ENCODE measurements at places on chromosomes 12 and 14.

GRCh38 chr14:99321236-99321925 lies 49.4 kb upstream of the BCL11B start:
- DNase-seq: no peak

GRCh38 chr14:54567639-54568561 lies 972 bp downstream of the SAMD4A start:
- peak; percentile 42 for DNase-seq

GRCh38 chr12:115337693-115338543 lies 653.9 kb upstream of the TBX3 start:
- peak; percentile 14 for DNase-seq

GRCh38 chr12:123041811-123042655 lies 61.6 kb downstream of the ARL6IP4 start:
- DNase-seq: no peak

GRCh38 chr14:43795600-43796228 lies 711.4 kb downstream of the FSCB start:
- DNase-seq: peak; percentile 16

DNA sequence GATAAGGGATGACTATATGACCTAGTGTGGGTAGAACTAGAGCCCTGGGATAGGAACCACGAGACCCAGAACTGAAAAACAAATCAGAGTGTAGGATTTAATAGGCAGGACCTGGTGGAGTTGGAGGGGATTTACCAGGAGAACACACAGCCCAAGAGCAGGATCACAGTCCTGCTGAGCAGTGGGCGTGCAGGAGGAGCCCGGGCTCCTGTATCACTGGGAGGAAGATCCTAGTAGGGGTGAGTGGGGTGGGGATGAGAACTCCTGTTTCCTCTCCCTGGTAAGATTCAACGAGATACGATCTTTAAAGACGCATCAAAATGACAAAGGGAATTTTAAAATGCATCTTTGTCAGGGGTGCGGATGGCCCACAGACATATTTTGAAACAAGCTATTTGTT lies 220.1 kb downstream of the GALC start:
- no peak for DNase-seq

- no peak for DNase-seq
Measured at GRCh38 chr12:125954362-125954761, 889.1 kb downstream of the AACS start.

GRCh38 chr12:20434996-20435395 lies 66.7 kb downstream of the PDE3A start:
- no peak for DNase-seq

DNA sequence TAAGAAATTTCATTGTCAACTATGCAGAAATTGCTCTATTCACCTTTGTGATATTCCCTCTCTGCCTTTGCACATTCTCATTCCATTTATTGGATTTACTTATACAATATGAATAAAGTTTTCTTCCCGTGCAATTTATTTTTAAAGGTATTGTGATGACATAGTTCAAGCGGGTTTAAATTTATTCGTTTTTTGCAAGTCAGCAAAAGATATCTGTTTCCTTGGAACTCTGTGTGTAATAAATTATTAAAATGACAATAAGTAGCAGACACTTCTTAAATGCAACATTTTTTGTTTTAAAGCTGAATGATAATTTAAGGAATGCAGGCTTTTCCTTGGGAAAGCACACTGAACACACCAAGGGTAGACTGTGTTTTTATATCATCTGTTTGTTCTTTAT lies 143.1 kb downstream of the SLC41A2 start:
- DNase-seq: no peak

GRCh38 chr12:51373187-51373586 lies 18.0 kb downstream of the GALNT6 start:
- no peak for DNase-seq

GRCh38 chr14:83825843-83826242 lies 1704.1 kb upstream of the FLRT2 start:
- no peak for DNase-seq

DNA sequence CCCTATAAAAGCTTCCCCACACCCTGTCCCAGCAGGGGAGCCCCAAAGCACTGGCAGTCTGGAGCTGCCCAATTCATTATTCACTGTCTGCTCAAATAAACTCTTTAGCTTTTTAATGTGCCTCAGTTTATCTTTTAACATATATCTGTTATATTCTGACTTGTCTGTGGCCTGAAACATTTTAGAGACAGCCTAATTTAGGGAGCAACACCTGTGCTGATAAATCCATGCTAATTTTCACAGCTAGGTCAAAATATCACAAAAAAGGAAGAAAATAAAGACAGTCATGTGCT lies 32.9 kb downstream of the TMTC1 start:
- DNase-seq: no peak

DNA sequence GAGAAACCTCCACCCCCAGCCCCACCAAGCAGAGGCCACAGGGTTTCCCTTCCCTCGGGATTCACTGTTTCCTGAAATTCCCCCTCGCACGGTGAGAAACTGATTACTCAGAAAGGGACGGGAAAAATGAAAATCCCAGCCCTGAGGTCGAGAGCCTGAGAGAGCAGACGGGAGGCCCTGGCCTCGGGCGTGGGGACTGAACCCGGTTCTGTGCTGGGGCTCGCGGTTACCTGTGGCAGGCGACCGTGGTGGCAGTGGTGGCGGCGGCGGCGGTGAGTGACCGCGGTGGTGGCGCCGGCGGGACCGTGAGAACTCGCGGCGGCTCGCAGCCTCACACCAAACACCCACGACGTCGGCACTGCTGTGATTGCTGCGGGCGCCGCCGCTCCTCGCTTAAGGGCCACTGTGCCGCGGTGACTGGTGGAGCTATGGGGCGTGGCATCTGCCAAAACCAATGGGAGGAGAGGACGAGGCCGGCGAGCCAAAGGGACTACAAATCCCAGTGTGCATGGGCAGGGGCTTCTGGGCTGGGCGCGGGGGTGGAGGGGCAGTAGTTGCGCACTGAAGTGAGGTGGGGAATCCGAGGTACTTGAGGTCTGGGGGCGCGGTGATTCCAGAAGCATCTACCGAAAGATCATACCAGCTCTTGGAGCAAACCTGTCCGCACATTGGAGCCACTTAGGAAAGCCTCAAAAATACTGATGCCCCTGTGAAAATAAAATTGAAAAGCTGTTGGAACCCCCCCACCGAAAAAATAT lies at the start of gene LGMN:
LGMN (minus strand) TSS at position 369 of the 758 bp plus-strand sequence. CDS start 15,841 bp downstream, outside the sequence.
- DNase-seq: peak; percentile 97

DNA sequence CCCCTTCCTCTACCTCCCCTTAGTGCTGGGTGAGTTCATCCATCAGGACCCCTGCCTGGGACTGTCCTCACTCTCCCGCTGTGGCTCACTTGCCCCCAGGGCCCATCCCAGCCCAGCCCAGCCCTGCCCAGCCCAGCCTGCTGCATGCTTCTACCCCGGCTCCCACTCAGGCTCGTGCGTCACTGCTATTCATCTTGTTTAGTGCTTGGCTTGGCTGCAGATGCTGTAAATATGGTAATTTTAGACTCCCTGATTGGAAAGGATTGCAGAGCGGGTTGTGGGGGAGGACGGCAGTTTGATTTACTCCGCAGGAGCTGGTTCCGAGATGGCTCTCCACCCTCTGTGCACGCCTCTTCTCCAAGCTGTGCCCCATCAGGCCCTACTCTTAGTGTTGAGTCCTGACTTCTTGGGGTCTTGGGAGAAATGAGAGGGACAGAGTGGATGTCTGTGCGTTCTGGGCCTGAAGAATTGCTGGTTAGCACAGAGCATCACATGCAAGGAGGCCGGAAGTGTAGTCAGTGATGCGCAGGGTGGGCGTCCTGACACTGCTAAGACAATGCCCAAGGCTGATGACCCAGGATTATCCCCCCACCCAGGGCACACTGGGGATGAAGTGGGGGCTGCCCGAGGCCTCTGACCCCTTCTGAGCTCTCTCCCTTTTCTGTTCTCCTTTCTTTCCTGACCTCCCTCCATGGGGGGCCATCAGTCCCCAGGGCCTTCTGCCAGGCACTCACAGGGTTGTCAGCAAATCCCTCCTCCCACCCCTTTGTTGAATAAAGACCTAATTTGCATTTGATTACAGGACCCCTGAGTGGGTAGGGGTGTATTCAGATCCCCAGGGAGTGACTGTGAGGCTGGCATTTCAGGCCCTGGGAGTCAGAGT lies 244.4 kb downstream of the ZFP36L1 start:
- DNase-seq: peak; percentile 87

GRCh38 chr14:75970989-75971388 lies 10.8 kb downstream of the TGFB3 start:
- no peak for DNase-seq

GRCh38 chr14:78631551-78631950 lies 461.4 kb downstream of the NRXN3 start:
- DNase-seq: no peak

GRCh38 chr14:37673439-37673838 lies 78.0 kb downstream of the TTC6 start:
- DNase-seq: no peak

DNA sequence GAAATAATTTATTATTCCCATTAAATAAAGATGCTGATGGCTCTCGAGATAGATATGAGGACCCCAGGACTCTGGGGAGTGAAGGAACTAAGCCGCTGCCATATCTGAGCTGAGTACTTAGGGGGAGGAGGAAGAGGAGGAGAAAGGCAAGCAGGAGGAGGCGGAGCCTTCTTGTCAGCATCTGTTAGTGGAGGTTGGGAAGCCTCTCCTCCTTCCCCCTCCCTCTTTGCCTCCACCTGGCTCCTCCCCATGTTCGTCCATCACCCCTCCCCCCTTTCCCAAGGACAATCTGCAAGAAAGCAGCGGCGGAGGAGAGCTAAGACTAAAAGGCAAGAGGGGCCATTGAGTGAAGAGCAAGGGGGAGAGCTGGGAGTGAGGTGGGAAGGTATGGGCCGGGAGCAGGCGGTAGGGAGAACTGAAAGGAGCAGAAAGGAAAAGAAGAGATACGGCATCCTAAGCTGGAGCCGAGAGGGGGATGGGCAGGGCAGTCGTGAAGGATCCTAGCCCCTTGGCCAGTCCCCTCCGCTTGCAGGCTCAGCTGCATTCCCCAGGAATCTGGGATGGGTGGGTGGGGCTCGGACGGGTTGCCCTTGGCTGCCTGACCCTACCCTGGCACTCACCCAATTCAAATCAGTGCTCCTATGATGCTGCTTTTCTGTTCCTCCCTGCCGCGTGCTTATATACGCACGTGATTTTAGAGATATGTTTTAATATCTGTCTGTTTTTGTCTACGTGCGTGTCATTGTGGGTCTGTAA lies at the start of gene PFKM:
PFKM (plus strand) TSS at position 287 of the 756 bp plus-strand sequence. CDS start 3,411 bp downstream, outside the sequence.
- peak; percentile 32 for DNase-seq

- DNase-seq: no peak
Measured at GRCh38 chr12:105316931-105317852, 13.3 kb upstream of the C12orf75 start.

- no peak for DNase-seq
Measured at GRCh38 chr14:31966896-31967668, 110.0 kb upstream of the ARHGAP5 start.

GRCh38 chr12:51085757-51086156 lies 2.4 kb upstream of the CSRNP2 start:
- DNase-seq: no peak

GRCh38 chr14:23603103-23603502 lies 24.5 kb upstream of the JPH4 start:
- no peak for DNase-seq

DNA sequence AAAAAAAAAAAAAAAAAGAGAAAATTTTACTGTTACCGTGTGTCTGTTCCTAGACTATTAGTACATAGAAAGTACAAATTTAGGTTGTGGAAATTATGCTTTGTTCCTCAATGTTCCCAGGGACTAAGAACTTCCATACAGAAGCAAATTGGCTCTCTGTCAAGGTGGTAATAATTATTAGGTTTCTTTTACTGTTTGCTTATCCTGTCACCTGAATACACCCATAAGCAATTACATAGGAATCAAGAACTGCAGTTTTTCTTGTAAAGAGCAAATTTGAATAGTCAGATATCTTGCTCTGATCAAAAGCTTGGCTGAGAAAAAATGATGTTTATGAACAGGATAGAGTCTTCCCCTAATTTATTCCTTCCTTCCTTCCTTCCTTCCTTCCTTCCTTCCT lies 191.2 kb downstream of the AEBP2 start:
- DNase-seq: no peak

DNA sequence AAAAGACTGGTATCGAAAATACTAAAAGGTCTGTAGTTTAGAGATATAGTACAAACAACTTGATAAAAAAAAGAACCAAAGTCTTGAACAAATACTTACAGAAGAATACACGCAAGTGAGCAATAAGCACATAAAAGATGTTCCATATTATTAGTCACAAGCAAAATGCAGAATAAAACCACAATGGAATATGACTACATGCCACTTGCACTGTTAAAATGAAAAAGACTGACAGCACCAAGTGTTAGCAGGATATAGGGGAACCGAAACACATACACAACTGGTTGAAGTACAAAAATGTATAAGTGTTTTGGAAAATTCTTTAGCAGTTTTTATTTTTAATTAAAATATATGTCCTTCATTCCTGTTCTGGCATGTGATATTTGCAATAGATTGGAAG lies 3.6 kb downstream of the CLEC2A start:
- no peak for DNase-seq

DNA sequence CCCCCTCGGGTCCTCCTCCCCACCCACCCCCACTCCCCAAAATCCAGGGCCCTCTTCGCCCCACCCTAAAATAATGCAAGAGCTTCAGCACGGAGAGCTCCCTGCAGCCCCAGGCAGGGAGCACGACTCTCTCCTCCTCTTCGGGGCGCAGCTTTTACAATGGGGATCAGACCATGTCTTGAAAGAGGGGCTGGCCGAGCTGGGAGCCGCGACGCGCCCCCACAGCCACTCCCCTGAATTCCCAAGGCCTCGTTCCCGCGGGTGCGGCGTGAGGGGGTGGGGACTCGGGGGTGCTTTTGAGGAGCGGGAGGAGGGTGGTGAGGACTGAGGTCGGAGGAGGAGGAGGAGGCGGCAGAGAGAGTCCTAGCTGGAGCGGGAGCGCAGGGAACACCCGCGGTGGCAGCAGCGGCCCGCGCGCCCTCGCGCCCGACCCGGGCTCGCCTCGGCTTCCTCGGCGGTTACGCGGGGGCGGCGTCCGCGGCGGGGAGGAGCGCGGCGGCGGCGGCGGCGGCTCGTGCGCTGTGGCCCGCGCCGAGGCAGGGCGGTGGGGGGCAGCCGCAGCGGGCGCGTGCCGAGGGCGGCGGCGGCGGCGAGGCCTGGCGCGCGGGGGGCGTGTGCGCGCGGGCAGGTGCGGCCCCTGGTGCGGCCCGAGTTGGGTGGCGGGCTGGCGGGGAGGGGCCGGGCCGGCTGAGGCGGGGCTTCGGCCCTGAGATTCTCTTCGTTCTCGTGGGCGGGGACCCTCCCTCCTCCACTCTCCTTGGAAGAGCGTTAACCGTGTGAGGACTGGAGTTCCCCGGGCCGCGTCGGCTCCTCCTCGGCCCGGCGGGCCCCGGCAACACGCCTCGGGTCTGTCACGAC lies at the start of gene ANKS1B:
ANKS1B (minus strand) TSS at position 666 of the 858 bp plus-strand sequence. CDS start 699 bp downstream, outside the sequence.
- DNase-seq: peak; percentile 89

GRCh38 chr14:57212919-57213318 lies 55.8 kb downstream of the EXOC5 start:
- no peak for DNase-seq
